ENCODE measurements at places on chromosomes 1 and 21.

DNA sequence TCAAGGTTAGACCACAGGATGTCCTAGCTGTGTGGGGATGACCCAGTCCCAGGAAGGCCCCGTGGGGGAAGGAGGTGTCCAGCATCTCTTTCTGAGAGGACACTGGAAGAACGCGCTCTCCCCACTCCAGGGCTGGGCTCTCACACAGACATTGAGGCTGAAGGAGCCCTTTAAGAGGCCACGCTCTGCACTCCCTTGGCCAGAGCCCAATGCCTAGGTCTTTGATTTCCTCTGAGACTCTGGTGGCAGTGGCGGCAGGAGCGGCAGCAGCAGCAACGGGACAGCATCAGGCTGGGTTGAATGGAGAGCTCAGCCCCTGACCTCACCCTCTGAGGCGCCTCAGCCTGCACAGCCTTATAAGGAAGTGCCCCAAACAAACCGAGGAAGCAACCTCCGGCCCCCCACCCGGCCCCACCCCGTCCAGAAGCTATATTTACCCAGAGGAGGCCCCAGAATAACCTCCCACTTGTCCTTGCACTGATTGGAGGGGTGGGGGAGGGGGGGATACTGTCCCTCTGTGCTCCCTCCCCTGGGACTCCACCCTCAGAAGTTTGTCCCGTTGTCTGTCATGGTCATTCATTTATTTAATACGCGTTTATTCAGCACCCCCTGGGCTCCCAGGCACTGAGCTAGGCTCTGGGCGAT lies 12.3 kb downstream of the NES start:
- ATAC-seq = peak; percentile 24

GRCh38 chr1:206705191-206705590 lies 20.5 kb downstream of the MAPKAPK2 start:
- ATAC-seq = peak; percentile 27

DNA sequence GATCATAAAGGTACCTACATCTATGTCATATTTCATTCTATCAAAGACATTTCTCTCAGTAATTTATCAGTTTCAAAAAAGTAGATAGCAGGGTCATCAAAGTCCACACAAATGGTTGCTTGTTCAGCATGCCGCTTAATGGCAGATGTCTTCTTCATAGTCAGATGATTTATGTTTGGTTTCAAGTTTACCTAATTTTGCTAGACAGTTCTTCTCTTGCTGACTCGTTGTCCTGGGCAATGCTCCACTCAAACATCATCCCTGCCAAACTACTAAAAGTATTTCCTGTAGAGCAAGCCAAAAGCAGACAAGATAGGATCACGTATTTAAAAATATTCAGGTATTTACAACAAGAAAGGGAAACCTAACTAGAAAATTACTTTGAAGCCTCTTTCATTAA lies 13.6 kb downstream of the NUP210L start:
- no peak for ATAC-seq

DNA sequence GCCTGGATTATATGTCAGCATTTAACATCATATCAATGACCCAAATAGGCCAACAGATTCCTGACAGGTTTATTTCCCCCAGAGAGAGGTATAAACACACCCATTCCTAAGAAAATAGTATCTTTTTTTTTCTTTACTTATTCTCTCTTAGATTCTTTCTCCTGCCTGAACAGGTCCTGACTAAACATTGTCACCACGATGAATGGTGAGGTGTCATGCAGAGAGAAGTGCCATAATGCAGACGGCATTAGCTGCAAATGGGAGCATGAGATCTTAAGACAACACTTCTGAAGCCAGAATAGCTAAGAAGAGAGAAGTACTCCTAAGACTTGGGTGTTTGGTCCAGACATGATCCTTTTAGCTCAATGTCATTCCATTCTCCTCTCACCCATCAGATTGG lies 131.3 kb downstream of the ZNF648 start:
- no peak for ATAC-seq

DNA sequence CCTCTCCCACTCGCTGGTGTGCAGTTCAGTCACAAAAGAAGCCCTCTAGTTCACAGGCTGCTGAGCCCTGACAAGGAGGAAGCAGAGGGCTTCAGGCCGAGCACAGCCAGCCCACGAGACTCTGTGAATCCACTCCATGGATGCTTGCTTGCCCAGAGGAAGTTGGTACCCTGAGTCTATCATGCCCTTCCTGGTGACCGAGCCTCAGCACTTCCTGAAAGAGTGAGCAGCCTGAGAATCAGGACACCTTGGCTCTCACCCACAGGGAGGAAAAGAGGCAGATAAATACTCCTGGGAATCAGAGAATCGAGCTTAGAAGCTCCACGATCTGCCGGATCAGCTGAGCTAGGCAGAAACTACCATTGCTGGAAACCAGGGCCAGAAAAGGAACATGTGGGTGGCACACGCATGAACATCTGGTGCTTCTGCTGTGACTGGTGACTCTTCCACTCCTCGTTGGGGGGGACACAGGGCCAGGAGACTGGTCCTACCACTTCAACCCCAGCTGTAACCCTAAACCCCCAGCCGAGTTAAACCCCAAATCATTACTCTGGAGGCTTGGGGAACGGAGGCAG lies 376.3 kb upstream of the CAMK1G start:
- ATAC-seq = peak; percentile 36

DNA sequence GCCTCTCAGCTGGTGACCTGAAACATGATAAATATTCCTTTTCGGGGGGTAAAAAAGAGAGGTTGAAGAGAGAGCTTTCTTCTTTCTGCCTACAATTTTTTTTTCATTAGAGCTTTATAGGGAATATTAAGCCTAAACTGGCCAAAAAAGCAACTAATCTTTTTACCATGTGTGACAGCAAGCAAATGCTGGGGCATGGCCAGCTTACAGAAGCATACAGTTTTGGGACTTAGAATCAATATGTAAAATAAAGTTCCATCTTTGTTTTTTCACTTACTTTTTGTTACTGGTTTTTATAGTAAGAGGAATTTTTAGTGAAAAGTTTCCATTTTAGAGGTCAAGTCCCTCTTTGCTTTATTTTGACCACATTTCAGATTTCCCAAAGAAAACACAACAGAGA lies 301.2 kb upstream of the DEPDC1 start:
- no peak for ATAC-seq

DNA sequence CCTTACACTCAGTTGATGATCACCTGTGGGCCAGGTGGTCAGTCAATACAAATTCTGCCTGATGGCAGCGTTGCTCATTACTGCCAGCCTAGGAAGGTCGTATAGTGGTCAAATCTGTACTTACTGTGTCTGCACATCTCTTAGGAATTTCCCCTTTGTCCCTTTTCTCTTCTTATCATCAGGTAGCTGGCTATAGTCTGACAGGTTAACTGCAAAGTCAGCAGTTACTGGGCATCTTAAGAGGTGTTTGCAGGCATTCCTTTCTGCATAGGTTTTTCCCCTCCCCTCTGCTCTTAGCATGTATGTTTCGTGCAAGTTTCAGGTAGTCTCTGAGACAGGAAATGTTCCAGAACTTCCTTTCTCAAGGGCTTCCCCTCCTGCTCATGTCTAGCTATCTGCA lies 298.7 kb downstream of the LRRIQ3 start:
- ATAC-seq = no peak

DNA sequence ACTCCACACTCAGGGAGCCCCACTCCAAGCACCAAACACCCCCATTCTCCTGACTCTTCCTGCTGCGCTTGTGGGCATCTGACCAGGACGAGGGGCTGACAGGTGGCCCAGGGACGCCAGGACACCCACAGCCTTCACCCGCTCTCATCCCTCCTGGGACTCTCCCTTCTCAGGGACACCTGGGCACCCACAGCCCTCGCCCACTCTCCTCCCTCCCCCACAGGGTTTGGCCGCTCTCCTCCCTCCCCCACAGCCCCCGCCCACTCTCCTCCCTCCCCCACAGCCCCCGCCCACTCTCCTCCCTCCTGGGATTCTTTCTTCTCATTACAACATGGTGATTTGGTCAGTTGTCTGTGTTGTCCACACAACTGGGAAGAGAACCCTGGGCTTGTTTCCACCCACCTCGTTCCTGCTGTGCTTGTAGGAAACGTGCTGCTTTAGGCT lies 43.4 kb downstream of the PRDM15 start:
- ATAC-seq = no peak

GRCh38 chr1:161229896-161230295 lies 4.0 kb downstream of the TOMM40L start:
- no peak for ATAC-seq

DNA sequence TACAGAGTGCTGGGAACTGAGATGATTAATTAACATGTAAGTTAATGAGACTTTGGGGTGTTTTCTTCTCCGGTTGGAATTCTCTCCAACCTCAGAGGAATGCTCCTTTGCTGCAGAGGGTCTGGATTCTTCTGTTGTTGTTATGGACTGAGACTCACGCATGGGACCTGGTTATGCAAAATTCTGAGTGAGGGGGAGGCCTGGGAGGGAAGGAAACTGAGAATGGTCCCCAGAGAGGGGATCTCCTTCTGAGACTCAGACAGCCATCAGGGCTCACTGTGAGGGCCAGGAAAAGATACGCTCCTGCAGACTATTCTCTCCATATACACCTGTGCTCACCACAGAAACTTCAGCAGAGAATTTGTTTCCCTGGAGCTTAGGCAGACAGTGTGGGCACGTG lies 56.3 kb downstream of the HTR6 start:
- no peak for ATAC-seq

GRCh38 chr1:87115317-87115890 lies 201.0 kb downstream of the HS2ST1 start:
- ATAC-seq = no peak

- ATAC-seq = no peak
Observed at GRCh38 chr1:24915816-24916602, 14.1 kb downstream of the RUNX3 start.

- ATAC-seq = no peak
Observed at GRCh38 chr1:97108179-97108578, 386.6 kb downstream of the PTBP2 start.

DNA sequence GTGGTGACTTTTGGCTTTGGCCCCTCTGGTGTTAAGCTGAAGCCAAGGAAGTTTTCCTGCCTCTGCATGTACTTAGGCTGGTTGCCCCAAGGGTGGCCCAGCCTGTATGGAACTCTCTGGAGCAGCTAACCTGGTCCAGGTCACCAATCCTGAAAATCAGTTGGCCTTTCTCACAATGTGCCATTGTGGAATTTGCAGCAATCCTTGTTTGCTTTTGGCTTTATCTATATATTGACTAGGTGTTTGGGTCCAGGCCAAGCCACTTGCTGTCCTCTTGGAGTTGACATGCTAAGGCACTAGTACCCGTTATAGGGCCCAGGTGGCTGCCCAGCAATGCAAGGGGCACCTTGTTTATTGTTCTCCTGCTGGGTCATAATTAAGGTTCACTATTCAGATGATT lies 124.6 kb downstream of the CAMTA1 start:
- no peak for ATAC-seq

DNA sequence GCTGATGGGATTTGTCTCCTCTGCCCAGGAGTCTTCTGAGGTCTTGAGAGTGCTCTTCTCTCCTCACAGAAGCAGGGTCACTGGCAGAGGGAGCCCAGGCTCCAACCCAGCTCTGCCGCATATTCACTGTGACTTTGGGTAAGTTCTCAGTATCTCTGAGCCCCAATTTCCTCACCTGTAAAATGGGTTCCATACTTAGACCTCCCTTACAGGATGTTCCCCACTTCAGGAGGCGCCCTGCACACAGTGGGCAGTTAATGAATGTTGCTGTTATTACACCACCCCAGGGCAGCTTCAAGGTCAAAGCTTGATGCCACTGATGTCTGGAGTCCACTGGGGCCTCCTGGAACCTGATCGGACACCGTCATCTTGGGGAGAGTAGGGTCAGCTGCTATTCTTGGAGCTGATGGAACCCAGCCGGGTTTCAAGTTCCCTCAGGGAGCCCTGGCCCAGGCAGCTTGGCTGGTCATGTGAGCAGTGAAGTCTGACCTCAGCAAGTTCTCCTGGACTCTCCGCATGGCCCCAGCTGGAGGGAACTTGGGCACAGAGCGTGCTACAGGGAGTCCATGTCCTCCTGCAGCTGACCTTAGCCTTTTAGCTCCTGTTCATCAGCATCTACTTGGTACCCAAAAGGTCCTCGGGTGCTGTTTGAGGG lies 21.8 kb downstream of the COA7 start:
- ATAC-seq = peak; percentile 11

DNA sequence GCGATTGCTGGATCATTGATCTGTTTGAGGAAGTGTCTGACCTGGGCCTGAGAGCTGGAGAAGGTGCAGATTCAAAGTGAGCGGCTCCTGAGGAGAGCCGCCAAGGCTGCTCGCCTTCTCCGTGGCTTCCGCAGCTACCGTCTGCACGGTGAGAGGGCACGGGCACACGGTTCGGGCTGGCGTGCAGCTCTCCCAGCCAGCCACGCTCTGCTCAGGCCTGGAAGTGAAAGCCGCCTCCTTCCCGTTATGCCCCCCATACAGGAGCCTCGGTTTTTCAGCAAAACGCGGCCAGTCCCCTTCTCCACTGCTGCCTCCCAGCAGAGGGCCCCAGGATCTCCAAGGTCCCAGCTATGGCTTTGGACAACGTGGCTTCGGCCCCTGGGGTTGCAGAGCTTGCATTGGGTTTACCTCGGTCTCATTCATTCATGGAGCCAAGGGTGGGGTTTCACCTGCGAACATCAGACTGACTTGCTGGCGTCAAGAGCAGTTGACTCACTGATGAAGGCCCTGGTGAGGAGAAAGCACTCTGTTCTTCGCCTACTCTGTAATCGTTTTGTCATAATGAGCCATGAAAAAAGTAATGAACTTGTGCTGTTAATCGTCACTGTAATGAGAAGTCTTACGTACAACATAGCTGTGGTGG lies 24.4 kb upstream of the PDXK start:
- no peak for ATAC-seq

- no peak for ATAC-seq
Observed at GRCh38 chr21:43648171-43648570, 11.1 kb downstream of the HSF2BP start.

GRCh38 chr1:215887627-215888026 lies 320.5 kb downstream of the KCTD3 start:
- ATAC-seq = no peak

DNA sequence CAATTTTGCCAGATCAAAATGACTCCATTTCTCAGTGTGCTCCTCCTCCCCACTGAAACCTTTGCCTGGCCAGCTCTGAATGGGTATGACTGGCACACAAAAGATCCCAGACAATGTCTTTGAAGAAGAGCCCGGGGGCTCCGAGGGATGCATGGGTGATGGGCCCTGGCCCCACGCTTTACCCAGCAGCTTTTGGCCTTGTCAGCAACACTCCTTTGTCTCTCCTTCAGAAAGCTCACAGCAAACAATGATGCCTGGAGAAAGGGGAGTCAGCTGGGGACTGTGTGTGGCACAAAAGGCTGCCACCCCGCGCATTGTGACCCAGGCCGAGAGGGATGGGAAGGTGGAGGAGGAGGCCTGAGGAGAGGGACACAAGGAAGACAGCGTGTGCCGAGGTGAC lies 45.9 kb downstream of the PLXNA2 start:
- ATAC-seq = peak; percentile 91
